ENCODE measurements at places on chromosomes 4 and X.

- DNase-seq, result no peak
Measured at GRCh38 chr4:41619161-41619560, 81.2 kb downstream of the LIMCH1 start.

DNA sequence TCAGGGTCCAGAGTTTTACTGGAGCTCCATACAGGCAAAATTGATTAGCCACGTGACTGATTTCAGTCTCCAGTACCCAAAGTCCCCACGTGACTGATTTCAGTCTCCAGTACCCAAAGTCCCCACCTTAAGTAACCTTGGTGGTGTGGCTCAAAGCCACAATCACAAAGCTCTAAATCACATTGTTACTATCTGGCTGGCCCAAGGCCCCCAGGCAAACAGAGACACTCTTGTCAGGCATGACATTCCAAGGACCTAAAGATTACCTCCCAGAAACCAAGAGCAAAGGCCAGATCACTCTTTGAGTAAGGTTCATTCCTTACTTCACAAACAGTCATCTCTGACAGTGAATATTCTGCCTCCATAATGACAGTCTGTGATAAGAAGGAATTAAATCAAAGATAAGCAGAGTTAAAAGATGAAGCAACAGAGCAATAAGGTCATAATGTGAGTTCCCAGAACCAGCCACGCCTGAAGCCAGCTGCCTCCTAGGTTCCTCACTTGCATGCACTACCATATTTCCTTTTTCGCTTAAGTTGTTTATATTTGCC, 78.5 kb downstream of the ANXA3 start:
- no peak for DNase-seq

DNA sequence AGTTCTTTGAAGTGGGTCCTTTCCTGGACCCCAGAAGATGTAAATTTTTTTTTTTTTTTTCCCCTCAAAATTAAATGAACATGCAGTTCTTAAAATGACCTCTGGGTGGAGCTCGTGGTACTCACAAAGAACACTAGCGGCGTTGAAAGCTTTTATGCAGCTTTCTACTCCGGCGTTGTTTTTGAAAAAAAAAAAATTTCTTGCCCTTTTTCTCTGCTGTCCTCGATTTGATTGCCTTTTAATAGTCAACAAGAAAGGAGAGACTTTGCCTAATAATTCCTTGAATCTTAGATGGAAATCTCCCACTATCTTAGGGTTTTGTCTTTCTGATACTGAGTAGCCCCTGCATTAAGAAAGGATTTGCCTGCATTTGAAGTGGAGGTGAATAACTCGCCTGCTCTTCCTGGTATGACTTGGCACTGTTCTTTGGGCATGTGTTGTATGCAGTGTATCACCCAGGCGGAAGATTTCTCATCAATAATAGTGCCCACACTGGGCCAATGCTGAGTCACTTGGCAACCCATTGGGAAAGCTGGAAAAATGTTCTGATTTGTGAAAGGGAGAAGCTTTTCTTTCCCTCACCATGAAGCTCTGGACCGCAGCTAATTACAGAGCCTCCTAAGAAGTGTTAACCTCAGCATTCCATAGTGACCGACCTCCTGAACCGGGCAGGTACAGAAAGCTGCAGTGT, 104.0 kb downstream of the PHEX start:
- peak; percentile 69 for DNase-seq

- no peak for DNase-seq
Measured at GRCh38 chr4:8472158-8472688, 31.6 kb downstream of the TRMT44 start.

GRCh38 chrX:97065973-97066372, 182.3 kb downstream of the RPA4 start:
- DNase-seq, result no peak

GRCh38 chrX:69424161-69424560, 80.0 kb upstream of the NALF2 start:
- no peak for DNase-seq

DNA sequence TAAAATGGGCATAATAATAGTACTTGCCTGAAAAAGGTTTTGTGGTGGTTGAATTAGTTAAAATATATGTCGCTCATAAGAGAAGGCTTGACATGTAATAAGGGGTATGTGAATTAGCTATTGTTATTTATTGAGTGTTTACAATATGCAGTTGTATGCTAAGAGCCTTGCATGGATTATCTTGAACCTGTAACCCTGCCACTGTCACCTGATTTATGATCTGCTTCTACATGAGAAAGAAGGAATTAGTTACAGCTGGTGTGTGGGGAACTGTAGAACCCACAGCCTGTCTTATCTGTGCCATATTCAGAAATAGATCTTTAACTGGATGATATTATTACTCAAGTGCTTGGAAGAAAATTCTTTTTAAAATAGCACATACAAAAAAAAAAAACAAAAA, 227.7 kb downstream of the LDB2 start:
- no peak for DNase-seq

All from NCI-H146 (cell line).